ENCODE measurements at places on chromosomes 13 and 19.
A peak's percentile ranks its signal among the peaks of the same experiment; 100 is the strongest.

GRCh38 chr19:15759962-15760565, 22.3 kb downstream of the OR10H3 start:
- DNase-seq: no peak

GRCh38 chr13:83166550-83166949, 715.7 kb downstream of the SLITRK1 start:
- no peak for DNase-seq

- DNase-seq: peak; percentile 11
Observed at GRCh38 chr19:21705393-21705792, 62.0 kb downstream of the ZNF100 start.

GRCh38 chr19:33507021-33507956, 14.3 kb downstream of the PEPD start:
- no peak for DNase-seq

GRCh38 chr19:7149956-7150705, 80.6 kb downstream of the ZNF557 start:
- DNase-seq: no peak

DNA sequence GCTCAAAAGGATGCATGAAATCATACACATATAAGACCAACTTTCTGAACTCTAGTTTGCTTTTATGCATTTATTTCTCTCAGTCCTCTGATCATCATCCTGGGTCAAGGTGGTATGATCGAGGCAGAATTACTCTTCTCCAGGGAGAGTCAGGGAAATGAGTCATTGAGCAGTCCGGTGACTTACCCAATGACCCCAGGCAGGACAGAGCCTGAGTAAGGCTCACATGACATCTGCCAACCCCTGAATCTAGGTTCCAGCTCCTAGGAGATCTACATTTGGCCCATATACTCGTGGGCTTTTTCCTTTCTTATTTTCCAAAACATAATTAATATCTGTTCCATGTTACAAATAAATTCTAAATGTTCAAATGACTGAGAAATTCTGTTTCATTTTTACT, 502.3 kb downstream of the FOXO1 start:
- no peak for DNase-seq

- DNase-seq: peak; percentile 80
Observed at GRCh38 chr19:30227661-30228112, 144.5 kb upstream of the ZNF536 start.

DNA sequence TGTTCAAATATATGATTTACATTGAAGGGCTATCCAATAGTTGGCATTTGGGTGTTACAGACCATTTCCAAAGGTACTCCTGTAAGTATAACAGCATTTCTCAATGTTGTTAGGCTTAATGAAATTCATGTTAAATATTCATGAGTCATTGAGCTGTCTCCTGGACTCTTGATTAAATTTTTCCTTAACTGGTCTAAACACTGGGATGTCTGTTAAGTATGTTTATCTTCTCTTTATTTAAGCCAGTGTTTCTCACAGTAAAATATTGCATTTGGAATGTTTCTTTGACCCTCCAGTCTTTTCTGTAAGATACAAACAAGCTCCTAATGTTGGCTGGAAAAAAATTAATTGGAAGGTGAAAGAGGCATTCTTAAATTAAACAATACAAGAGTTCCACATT, 402.5 kb upstream of the HTR2A start:
- DNase-seq: no peak

- DNase-seq: no peak
Observed at GRCh38 chr13:47555235-47555634, 445.8 kb downstream of the SUCLA2 start.

- no peak for DNase-seq
Observed at GRCh38 chr13:21427741-21428140, 31.4 kb downstream of the ZDHHC20 start.

DNA sequence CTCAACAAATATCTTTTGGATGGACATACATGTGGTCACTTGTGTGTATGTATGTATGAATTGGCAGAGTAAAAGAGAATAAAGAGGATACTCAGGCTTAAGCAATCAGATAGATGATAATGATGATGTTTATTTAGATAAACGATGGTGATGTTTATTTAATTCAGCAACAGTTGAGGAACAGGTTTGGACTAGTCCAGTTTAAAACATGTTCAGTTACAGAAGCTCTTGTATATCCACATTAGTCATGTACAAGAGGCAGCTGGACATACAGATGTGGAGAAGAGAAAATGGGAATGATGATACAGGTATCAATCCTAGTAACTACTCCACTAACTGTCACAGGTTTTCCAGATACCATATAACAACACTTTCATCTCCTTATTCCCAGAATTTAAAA, 232.1 kb downstream of the DIAPH3 start:
- no peak for DNase-seq

GRCh38 chr13:27822873-27823311, 30.6 kb downstream of the GSX1 start:
- DNase-seq: peak; percentile 26

GRCh38 chr13:89628567-89628966, 1718.9 kb upstream of the MIR17HG start:
- no peak for DNase-seq

DNA sequence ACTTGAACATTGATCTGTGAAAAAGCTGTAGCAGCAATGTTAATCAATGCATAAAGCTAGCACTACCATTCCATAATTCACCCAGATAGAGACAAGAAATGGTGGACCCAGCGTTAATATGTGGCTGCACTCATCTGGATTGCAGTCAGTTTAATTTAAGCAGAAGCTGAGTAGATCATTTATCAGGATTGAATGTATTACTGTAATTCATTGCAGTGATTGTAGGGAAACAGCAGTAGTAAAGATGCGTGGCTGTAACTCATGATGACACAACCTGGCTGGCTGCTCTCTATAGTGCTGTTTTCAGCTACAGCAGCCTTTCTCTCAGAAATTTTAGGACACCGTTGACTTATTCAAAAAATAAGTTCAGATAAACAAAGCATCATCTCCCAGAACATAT, 499.5 kb upstream of the SLITRK6 start:
- no peak for DNase-seq

DNA sequence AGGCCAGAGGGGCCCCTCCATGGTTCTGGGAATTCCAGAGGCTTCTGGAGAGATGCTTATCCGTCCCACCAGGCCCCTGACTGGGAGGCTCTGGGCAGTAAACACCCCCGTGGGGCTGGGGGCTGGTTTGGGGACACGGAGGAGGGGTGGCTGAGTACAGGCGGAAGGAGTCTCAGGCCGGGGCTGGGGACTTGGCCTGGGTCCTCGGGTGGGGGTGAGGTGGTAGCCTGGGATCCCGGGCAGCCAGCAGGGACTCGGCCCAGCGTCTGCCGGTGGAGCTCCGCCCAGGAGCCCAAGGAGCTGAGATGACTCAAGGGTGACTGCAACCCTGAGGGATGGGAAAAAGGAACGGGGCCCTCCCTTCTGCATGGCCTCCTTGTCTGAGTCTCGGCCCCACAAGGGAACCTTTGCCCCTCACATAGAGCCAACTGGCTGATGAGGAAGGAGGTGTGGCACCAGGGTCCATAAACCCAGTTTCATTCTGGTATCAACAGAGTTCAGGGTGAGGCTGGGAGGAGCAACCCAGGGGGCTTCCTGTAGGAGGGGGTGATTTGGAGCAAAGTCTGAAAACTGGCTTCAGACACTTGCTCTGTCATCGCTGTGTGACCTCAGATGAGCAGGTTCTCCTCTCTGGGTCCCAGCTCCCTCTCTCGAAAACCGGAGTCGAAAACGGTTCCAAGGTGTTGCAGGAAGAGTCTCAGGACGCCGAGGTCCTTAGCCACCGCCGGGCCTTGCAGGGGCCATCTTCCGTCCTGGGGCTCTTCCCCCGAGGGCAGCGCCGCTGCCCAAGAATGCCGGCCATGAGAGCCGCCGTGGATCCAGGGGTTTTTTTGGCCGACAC, 809 bp downstream of the MISP start:
- no peak for DNase-seq
